ENCODE measurements at places on chromosomes 11 and 22.

DNA sequence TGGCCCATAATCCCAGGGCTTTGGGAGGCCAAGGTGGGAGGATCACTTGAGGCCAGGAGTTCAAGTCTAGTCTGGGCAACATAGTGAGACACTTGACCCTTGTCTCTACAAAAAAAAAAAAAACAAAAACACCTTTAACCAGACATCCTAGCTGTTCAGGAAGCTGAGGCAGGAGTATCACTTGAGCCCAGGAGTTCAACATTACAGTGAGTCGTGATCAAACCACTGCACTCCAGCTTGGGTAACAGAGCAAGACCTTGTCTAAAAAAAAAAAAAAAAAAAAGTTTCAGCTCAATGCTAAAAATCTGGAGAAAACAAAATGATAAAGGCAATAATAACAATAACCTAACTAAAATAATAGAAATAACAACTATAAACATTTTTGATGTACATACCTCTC lies 22.6 kb upstream of the APLP2 start:
- no peak for DNase-seq

DNA sequence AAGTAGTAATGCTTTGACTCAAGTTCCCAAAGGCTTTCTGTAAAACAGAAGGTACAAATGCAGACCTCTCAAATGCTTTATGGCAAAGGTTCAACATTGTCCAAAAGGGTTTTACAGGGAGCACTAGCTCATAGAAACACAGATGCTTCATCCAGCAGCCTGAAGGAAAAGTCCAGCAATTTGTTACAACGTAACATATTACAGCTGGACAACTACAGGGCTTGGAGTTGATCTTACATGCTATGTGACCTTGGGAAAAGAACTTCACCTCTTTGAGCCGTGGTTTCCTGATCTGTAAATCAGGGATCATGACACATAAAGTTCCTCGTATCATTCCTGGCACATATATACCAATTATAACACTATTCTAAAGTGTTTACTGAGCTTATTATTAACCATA lies 84.9 kb downstream of the DDIAS start:
- DNase-seq, result no peak

- DNase-seq, result no peak
These were observed 3.5 kb upstream of the RAB1B start for GRCh38 chr11:66264914-66265313.

DNA sequence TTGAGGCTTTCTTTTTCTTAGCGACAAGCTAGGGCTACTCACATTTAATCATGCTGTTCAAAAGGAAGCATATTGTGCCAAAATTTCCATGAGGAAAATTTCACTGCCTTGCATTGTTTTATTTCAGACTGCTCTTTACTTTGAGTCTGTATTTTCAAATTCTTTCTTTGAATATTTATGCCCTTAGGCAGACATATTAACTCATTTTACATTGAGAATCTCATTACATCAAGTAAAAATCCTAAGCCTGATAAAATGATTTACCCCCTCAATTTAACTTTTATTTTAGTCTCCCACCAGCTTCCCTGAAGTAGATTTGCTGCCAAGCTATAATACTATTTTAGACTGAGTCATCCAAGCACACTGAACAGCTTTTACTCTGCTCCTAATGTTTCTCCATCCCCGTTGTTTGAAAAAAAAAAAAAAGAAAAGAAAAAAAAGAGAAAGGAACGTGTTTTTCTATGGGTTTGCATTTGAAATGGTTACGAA lies 189.3 kb upstream of the MTMR2 start:
- peak; percentile 11 for DNase-seq

- no peak for DNase-seq
These were observed 51.5 kb upstream of the FGF3 start for GRCh38 chr11:69870766-69871165.

DNA sequence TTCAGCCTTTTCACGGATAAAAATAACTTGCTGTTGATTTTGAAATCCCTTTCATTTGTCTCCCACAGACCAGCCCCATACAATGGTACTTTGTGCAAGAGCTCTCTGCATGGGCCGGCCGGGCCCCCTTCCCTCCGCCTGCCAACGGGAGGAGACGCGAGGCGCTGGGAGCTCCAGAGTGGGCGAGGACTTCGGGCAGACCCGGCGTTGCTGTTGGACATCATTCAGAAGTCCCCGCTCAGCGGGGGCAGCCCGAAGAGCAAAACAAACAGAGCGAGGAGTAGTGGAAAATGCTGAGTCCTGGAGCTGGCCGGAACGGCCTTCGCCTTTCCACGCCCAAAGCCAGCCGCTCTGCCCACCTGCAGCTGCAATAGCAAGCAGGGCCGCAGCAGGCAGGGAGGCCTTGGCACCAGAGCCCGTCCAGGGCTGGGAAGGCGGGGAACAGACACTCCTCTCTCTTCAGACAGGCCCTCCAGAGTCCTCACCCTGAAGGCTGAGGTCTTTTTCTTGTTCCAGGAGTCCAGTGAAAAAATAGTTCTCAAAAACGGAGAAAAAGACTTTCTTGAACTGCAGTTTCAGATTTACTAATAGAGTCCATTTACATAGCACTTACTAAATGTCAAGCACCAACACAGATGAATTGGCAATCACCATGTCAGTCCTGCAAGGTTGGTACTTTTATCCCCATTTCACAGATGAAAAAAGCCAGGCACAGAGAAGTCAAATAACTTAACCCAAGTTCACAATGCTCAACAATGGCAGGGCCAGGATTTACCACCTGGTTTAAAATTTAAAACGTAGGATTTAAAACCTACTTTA lies 135.5 kb downstream of the ETS1 start:
- no peak for DNase-seq

DNA sequence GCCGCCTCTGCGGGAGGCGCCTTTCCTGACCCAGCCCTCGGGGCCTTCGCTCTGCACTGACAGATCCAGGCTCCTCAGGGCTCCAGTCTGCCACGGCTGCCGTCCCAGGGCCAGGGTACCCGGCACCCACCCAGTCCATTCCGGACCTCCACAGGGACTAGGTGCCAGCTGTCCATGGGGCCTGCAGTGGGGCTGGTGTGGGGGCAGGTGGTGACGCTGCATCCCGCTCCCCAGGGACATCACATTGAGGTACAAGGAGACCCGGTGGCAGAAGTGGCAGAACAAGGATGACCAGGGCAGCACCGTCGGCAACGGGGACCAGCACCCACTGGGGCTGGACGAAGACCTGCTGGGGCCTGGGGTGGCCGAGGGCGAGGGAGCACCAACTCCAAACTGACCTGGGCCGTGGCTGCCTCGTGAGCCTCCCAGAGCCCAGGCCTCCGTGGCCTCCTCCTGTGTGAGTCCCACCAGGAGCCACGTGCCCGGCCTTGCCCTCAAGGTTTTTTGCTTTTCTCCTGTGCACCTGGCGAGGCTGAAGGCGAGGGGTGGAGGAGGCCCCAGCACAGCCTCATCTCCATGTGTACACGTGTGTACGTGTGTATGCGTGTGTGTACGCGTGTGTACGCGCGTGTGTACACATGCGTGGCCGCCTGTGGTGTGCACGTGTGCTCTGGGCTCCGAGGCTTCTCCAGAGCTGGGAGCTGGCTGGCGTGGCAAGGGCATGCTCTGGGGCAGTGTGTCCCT lies 16.7 kb downstream of the RNH1 start:
- no peak for DNase-seq

DNA sequence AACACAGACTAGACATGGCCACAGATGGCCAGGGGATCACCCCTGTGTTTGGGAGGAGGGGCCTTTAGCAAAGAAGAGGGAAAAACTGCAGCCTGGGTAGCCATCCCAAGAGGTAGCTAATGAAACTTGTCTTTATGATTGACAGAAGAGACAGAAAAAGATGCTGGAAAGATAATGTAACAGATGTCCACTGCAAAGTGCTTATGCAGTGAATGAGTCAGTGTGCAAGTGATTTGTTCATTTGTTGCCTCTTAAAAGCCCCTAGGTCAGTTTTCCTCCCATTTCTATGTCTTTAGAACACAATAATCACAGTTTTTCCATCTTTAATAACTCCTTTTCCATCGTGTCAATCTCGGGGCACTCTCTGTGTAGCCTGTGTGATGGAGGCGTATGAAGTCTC lies 57.2 kb downstream of the INSC start:
- no peak for DNase-seq

DNA sequence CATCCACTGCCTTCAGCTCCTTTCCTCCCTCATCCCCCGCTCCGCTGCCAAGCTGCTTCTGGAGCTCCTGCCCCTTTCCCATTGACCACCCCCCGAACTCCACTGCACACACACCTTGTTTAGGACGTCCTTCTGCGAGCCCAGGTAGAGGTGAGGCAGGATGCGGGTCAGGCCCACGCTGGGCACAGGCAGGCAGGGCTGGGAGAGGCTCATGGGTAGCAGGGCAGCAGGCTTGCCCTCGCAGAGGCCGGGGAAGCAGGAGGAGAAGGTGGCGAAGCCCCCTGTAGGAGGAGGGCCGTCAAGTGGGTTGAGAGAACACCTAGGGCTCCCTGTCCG lies 13.3 kb downstream of the DUSP8 start:
- no peak for DNase-seq

- DNase-seq, result peak; percentile 92
These were observed 43.6 kb upstream of the PRR5 start for GRCh38 chr22:44658311-44658953.

DNA sequence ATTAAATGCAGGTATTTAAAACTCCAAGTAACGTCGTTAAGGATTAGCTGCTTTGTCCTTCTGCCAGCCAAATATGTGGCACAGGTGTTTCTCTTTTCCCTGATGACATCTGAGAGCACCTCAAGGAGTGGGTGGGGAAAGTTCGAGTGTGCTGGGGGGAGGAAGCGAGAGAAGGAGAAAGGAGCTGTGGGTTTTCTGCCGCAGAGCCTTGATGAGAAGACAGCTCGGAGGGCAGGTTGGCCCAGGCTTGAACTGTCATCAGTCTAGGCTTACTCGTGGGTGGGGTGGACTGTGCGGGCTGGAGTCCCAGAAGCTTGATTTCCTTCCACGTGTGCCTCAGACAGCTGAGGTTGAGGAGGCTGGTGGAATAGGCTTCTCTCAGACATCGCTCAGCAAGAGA lies 15.2 kb upstream of the SORL1-AS1 start:
- DNase-seq, result no peak

DNA sequence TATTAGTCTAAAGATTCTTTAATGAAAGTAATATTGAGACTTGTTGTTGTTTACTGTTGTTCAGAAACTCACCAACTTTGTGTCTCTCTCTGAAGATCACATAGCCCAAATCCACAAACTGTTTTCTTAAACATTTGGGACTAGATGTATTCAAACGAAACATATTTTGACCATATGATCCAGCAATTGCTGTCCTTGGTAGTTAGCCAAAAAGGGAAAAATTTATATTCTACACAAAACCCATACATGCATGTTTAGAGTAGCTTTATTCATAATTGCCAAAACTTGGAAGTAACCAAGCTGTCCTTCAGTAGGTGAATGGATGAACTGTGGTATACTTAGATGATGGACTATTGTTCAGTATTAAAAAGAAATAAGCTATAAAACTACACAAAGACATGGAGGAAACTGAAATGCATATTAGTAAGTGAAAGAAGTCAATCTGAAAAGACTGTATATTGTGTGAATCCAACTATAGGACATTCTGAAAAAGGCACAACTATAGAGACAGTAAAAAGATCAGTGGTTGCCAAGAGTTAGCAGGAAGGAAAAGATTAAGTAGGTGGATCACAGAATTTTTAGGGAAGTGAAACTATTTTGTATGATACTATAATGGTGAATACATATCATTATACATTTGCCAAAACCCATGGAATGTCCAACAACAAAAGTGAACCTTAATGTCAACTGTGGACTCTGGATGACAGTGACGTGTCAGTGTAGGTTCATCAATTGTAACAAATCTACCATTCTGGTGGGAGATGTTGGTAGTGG lies 442.9 kb downstream of the INSC start:
- DNase-seq, result no peak

- peak; percentile 60 for DNase-seq
These were observed 24.7 kb upstream of the TIMP3 start for GRCh38 chr22:32776802-32777201.

DNA sequence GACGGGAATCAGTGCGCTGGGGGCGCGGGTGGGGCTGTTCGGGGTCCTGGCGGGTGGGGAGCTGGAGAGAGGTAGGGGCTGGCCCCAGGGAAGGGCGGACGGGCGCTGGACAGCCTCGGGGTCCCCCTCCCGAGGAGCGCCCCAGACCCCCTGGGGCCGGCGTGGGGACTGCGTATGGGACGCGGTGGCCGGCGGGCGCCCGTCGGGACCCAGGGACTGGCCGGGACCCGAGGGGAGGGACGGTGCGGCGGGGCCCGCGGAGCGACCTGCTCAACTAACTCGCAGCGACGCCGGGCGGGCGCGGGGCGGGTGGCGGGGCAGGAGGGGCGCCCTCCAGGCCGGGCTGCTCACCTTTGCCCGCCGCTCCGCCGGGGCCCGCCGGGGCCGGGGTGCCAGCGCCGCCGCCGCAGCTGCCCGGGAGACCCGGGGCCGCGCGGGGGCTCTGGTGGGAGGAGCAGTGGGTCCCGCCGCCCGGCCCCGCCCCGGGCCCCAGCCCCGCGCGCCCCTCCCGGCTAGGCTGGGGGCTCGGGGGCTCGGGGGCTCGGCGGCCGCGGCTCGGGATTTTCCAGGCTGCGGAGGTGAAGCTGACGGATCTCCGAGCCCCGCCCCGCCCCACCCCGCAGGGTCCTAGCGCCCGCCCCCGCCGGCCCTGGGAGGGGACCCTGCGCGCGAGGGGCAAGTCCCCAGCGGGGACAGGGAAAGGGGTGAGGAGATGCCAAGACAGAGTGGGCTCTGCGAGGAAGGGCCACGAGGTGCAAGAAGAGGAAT lies 12.3 kb downstream of the STARD10 start:
- DNase-seq, result no peak

GRCh38 chr11:60183591-60184205 lies 815 bp upstream of the MS4A6A start:
- DNase-seq, result no peak

DNA sequence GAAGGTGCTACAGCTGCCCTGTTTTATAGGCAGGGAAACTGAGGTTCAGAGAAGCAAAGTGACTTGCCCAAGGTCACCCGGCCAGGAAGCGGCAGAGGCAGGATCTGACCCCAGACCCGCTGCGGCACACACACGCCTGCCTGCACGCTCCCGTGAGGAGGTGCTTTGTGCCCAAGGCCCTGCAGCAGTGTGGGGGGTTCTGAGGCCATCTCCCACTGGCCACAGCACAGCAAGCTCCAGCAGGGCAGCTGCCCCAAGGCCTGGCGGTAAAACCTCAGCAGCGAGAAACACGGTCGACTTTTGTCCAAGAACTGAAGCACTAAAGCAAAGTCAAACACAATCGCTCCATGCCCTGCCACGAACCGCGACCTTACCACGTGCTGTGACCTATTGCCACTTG lies 42.7 kb downstream of the CDKN1C start:
- DNase-seq, result no peak

GRCh38 chr11:45960387-45961095 lies 38.1 kb downstream of the LARGE2 start:
- DNase-seq, result no peak

GRCh38 chr11:113906516-113906915 lies 1.9 kb downstream of the HTR3B start:
- no peak for DNase-seq

DNA sequence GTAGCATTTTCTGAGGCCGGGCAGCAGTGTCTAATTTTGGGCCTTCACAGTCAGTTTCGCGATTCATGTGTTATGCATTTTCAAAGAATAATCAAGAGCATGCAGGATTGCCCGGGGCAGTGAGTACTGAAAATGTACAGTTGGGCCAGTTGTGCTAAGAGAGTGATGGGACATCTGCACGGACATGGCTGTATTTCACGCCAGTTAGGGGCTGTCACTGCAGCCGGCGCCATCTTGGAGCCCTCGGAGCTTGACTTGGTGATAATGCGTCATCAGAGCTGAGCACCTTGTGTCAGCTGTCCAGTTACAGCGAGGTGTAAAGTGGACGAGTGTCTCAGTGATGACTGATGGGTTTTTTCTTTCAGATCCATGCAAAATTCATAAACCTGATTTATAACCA lies 188.9 kb downstream of the TBC1D22A start:
- no peak for DNase-seq

- DNase-seq, result peak; percentile 65
These were observed 3.6 kb downstream of the AHNAK start for GRCh38 chr11:62542750-62543567.

Data from H4 (cell line).